Colonic mucosa (tissue), 4 donors: ENCODE measurements at places on chromosomes 6 and 20.

DNA sequence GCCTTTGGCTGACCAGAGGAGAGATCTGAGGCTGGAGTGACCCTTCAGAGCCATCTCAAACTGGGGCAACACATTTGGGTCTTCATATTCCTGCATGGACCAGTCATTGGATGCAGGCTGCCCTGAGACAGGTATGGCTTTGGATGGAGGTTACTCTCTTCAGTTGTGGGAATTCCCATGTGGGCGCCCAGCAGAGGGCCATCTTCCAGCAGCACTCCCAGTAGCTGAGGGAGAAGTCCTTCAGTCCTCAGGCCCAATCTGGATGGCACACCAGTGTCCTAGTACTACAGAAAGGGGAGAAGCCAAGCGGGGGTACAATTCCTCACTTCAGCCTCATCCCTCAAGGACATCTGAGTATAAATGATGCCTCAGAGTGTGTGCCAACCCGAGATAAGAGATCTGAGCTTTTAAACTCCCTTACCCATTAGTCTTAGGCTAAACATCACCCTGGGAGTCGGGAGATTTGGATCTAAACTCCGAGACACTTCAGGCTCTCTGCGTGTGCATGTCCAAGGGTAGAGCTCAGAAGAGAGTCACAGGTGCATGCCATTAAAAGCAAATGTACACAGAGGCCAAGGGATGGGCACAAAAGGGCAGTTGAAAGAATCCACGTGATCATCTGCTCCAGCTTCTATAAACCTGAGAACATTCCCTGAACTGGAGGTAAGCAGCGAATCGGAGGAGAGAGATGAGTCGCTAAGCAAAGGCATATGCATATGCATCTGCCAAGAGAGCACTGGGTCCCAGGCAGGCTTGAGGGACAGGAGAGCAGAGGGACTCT is 204.6 kb downstream of the CD83 start:
- H3K36me3 ChIP-seq: no peaks in the 10 kb centered on the region
- H3K4me1 ChIP-seq: no peaks in the 10 kb centered on the region
- H3K27ac ChIP-seq: no peak overlapping the region
- no peaks in the 10 kb centered on the region for H3K27me3 ChIP-seq

DNA sequence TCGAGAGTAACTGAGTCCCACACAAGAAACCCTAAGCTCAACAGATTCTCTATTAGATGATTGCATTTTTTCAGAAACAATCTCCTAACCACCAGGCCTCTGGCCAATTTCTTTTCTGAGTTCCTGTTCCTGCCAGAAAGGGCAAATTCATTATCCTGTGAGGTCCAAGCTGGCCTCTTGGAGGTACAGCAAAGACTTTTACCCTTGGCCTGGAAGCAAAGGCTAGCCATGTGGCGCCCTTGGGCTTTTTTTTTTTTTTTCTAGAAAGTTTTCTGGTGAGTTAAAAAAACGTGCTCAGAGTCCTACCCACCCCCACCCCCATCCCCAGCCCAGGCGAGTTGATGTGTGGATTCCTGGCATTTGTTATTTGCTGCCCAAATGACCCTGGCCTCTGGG is 59.0 kb upstream of the EEF1A1 start:
- peak overlapping the region; percentile 82 for H3K27ac ChIP-seq
- no peak overlapping the region for H3K4me3 ChIP-seq
- no peaks in the 10 kb centered on the region for H3K36me3 ChIP-seq
- no peaks in the 10 kb centered on the region for H3K4me1 ChIP-seq

- H3K4me3 ChIP-seq: no peak overlapping the region
- H3K27ac ChIP-seq: no peak overlapping the region
- H3K27me3 ChIP-seq: no peaks in the 10 kb centered on the region
- H3K4me1 ChIP-seq: no peaks in the 10 kb centered on the region
- no peak for DNase-seq
Measured at GRCh38 chr20:57202309-57202708, 64.1 kb downstream of the BMP7 start.

- no peaks in the 10 kb centered on the region for H3K36me3 ChIP-seq
- no peak for DNase-seq
- H3K27me3 ChIP-seq: no peaks in the 10 kb centered on the region
- H3K4me1 ChIP-seq: no peaks in the 10 kb centered on the region
Measured at GRCh38 chr6:146090474-146090873, 61.6 kb downstream of the GRM1 start.

DNA sequence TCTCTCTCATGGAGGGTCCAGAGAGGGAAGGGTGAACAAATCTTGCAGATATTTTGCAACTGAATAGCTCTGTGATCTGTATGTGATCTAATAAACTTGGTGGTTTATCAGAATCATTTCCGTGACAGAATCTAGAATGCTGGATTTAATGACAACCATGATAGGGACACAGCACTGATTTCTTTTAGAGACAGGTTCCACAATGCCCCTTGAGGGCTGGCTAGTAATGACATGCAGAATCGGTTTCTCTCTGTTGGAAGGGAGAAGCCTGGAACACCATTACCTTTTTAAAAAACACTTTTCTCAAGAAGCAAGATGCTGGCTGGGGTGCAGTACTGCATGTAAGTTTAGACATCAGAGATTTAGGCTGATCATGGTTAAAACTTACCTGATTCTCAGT is 313.4 kb downstream of the CDH26 start:
- H3K4me1 ChIP-seq: no peaks in the 10 kb centered on the region
- no peak overlapping the region for H3K27ac ChIP-seq
- DNase-seq: no peak
- H3K27me3 ChIP-seq: no peaks in the 10 kb centered on the region
- no peak overlapping the region for H3K4me3 ChIP-seq

DNA sequence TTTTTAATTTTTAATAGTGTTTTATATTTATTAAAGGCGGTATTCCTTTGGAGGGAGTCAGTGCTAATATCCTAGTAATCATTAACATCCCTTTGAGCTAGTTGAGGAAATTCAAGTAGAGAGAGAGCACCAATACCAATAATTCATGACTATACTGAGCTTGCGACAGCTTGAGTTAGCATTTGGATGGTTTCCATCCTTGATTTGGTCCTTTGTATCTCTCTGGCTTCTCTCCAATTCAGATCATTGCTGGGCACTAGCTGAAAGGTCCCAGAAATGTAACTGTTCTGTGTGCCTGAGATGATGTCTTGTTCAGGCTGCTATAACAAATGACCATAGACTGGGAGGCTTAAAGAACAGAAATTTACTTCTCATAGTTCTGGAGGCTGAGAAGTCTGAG is 77.0 kb downstream of the RNF144B start:
- H3K36me3 ChIP-seq: no peaks in the 10 kb centered on the region
- H3K4me1 ChIP-seq: no peaks in the 10 kb centered on the region
- H3K4me3 ChIP-seq: no peak overlapping the region
- H3K27ac ChIP-seq: no peak overlapping the region
- no peak for DNase-seq

DNA sequence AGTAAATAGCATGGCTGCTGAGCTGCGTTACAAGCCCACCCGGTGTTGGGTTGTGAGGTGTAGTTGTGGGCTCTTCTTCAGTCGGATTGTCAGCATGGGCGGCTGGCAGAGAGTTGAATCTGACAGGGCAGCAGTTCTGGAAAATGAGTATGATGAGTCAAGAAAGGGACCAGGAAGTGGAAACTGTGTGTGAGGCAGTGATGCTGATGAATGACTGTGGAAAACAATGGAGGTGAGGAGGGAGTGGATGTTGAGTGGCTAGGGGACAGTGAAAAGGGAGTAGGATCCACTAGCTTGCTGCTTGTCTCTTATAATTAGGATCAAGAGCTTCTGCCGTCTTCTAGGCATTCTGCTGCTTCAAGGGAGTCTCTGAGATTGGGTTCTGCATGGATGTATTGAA is 154.3 kb downstream of the ESR1 start:
- no peaks in the 10 kb centered on the region for H3K4me1 ChIP-seq
- no peaks in the 10 kb centered on the region for H3K36me3 ChIP-seq
- no peak overlapping the region for H3K27ac ChIP-seq
- no peaks in the 10 kb centered on the region for H3K27me3 ChIP-seq
- no peak for DNase-seq

- H3K4me1 ChIP-seq: peaks cover 3% of the 10 kb centered on the region
- H3K36me3 ChIP-seq: no peaks in the 10 kb centered on the region
- no peak overlapping the region for H3K4me3 ChIP-seq
- H3K27me3 ChIP-seq: no peaks in the 10 kb centered on the region
Measured at GRCh38 chr6:16511723-16512489, 249.4 kb downstream of the ATXN1 start.
